Mesenchymal stem cell (in vitro differentiated cells and primary cell): ENCODE measurements at places on chromosomes 3 and 15.

- DNase-seq = no peak
- peaks cover 11% of the 10 kb centered on the region for H3K36me3 ChIP-seq
- H3K4me1 ChIP-seq = peaks cover 6% of the 10 kb centered on the region
- H3K27ac ChIP-seq = no peak overlapping the region
- no peak overlapping the region for H3K4me3 ChIP-seq
Measured at GRCh38 chr3:69197455-69197854, 75.1 kb upstream of the LMOD3 start.

DNA sequence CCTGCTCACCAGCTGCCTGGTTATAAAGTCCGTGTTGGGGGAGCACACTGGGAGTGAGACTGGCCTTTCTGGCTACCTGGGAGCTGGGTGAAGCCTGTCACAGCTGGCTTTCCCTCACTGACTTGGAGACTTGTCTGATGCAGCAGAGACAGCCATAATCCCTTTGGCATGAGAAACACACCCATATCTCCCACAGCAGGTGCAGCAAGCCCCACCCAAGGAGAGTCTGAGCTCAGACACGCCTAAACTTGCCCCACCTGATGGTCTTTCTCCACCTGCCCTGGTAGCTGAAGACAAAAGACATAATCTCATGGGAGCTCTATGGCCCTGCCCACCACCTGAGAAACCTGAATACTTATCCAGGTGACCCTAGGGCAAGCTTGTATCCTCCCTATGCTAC lies 54.8 kb downstream of the NMD3 start:
- H3K36me3 ChIP-seq = peaks cover 14% of the 10 kb centered on the region
- no peak for DNase-seq
- no peak overlapping the region for H3K27ac ChIP-seq
- no peak overlapping the region for H3K4me3 ChIP-seq
- H3K27me3 ChIP-seq = no peaks in the 10 kb centered on the region
- no peaks in the 10 kb centered on the region for H3K4me1 ChIP-seq

DNA sequence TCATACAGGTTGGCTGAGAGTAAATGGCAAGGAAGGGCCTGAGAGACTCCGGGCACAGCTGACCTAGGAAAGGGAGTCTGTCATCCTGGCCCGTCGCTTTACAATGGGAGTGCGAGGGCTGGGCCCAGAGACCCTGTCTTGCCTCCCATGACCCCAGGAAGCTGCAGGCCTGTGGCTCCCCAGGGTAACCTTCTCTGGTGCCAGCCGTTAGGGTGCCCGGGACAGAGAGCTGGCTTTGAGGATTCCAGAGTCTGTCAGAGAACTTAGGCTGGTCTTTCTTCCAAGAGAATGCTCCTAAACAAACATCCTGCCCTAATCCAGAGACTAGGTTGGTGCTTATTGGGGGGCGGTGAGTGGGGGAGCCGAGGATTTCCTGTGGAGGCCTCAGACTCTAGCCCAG lies 18.5 kb downstream of the ZNF710 start:
- H3K27me3 ChIP-seq = no peaks in the 10 kb centered on the region
- H3K4me3 ChIP-seq = no peak overlapping the region
- H3K27ac ChIP-seq = no peak overlapping the region
- DNase-seq = no peak
- H3K36me3 ChIP-seq = peaks cover 9% of the 10 kb centered on the region
- H3K4me1 ChIP-seq = peaks cover 2% of the 10 kb centered on the region

- H3K36me3 ChIP-seq = peaks cover 3% of the 10 kb centered on the region
- peak; percentile 48 for DNase-seq
- H3K4me3 ChIP-seq = no peak overlapping the region
- no peak overlapping the region for H3K27ac ChIP-seq
- no peaks in the 10 kb centered on the region for H3K27me3 ChIP-seq
Measured at GRCh38 chr3:142844339-142844977, 44.4 kb downstream of the PCOLCE2 start.

DNA sequence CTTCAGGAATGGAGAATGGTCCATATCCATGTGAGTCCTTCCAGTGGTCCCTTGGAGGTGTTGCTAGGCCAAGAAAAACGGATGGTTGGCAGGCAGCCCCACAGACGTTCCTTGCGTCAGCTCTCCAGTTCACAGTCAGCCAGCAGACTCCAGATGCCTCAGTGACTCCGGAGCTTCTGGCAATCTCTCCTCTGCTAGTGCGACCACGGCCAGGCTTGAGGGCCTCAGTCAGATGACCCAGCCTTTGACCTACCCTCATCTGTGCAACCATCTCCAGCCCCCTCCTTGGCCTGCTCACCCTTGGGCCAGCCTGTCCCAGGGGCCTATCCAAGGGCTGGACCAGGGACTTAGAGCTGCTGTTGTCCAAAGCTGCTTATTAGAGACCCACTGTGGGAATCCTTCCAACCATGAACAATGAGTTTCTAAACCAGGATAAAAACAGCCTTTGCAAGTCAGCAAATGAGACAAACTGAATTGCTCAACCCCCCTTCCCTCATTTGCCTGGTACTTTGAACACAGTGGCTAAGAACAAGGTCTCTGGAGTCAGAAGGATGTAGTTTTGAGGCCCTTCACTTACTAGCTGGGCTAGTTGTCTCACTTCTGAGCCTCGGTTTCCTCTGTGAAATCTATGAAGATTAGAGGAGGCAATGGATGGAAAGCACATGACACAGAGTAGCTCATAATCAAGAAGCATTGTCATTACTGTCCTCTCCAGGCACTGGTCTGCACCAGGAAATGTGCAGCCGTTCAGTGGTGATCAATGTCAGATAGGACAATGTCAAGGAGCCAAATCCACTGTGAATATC lies 44.8 kb downstream of the ANP32A start:
- no peak for DNase-seq
- H3K27ac ChIP-seq = no peak overlapping the region
- no peak overlapping the region for H3K4me3 ChIP-seq
- H3K36me3 ChIP-seq = peaks cover 28% of the 10 kb centered on the region
- H3K27me3 ChIP-seq = no peaks in the 10 kb centered on the region
- H3K4me1 ChIP-seq = no peaks in the 10 kb centered on the region
